ENCODE measurements at places on chromosomes 13 and 19.

DNA sequence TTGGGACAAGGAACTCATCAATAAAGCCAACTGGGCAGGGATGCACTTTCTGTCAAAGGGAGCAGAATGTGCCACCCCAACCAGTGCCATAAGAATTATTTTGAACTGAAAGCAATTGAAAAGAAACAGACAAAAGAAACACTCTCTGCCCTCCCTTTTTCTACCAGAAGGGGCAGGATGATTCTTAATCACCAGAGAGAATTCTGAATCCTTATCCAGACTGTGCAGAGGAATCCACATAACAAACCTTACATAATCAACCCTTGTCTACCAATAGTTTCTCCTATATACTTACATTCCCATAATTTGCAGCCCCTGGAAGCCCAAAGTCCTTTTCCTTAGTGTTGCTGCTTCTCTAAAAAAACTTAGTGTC is 520.7 kb upstream of the NBEA start:
- no peak overlapping the region for H3K4me3 ChIP-seq
- no peak overlapping the region for H3K27ac ChIP-seq
- H3K4me1 ChIP-seq: peaks cover 39% of the 10 kb centered on the region
- DNase-seq: no peak
- no peaks in the 10 kb centered on the region for H3K27me3 ChIP-seq
- H3K36me3 ChIP-seq: no peaks in the 10 kb centered on the region

GRCh38 chr19:33273881-33274662 is 28.3 kb downstream of the CEBPA start:
- no peaks in the 10 kb centered on the region for H3K27me3 ChIP-seq
- peak overlapping the region; percentile 48 for H3K27ac ChIP-seq
- H3K36me3 ChIP-seq: no peaks in the 10 kb centered on the region
- peaks cover 42% of the 10 kb centered on the region for H3K4me1 ChIP-seq
- no peak for DNase-seq
- no peak overlapping the region for H3K4me3 ChIP-seq

DNA sequence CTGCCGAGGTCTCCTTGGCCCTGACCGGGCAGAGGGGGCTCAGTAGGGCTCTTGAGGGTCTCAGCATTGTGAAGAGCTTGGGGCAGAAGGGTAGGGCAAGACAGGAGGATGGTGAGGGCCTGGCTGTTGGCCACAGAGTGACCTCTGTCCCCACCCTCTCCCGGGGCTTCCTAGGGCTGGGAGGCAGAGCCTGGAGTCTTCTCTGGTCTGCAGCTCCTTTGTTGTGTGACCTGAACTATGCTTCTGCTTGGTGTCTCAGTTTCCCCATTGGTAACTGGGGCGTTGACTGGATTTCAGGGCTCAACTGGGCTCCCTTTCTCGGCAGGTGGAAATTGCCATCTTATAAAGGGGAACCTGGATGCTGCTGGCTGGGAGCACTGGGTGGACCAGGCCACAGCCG is 30.1 kb upstream of the PEPD start:
- no peak overlapping the region for H3K4me3 ChIP-seq
- no peaks in the 10 kb centered on the region for H3K27me3 ChIP-seq
- H3K36me3 ChIP-seq: no peaks in the 10 kb centered on the region
- H3K4me1 ChIP-seq: no peaks in the 10 kb centered on the region

DNA sequence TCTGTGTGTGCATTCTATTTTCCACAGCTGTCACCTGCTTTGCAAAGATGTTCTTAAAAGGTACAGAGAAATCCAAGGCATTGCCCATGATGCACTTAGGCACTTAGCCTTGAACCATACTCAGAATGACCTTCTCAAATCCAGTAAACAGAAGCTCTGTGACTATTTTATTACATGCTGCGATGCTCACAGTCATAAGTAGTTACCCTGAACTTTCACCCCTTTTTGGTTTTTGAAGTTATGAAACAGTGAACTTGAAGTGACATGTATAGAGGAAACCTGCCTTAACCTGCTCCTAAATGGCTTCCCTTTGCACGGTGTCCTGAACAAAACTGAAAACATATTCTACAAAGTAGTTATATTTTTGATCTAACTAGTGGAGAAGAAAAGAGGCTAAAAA is 100.4 kb downstream of the SLC10A2 start:
- no peak overlapping the region for H3K4me3 ChIP-seq
- no peak overlapping the region for H3K27ac ChIP-seq
- H3K36me3 ChIP-seq: no peaks in the 10 kb centered on the region

GRCh38 chr19:49541914-49542313 is 14.1 kb downstream of the RCN3 start:
- no peak overlapping the region for H3K4me3 ChIP-seq
- H3K36me3 ChIP-seq: no peaks in the 10 kb centered on the region
- H3K4me1 ChIP-seq: no peaks in the 10 kb centered on the region
- no peak for DNase-seq
- H3K27ac ChIP-seq: no peak overlapping the region
- no peaks in the 10 kb centered on the region for H3K27me3 ChIP-seq

GRCh38 chr19:38993271-38993670 is 17.7 kb upstream of the FBXO17 start:
- peak overlapping the region; percentile 15 for H3K27ac ChIP-seq
- peaks cover 15% of the 10 kb centered on the region for H3K4me1 ChIP-seq
- H3K4me3 ChIP-seq: no peak overlapping the region
- no peak for DNase-seq
- no peaks in the 10 kb centered on the region for H3K36me3 ChIP-seq

GRCh38 chr19:6791237-6791636 is 18.7 kb downstream of the VAV1 start:
- no peak overlapping the region for H3K4me3 ChIP-seq
- DNase-seq: no peak
- no peak overlapping the region for H3K27ac ChIP-seq
- H3K27me3 ChIP-seq: no peaks in the 10 kb centered on the region

GRCh38 chr13:106919133-106919532 is 351.2 kb upstream of the ARGLU1 start:
- H3K4me3 ChIP-seq: peak overlapping the region; percentile 5
- H3K4me1 ChIP-seq: peaks cover 19% of the 10 kb centered on the region
- H3K36me3 ChIP-seq: no peaks in the 10 kb centered on the region

- no peaks in the 10 kb centered on the region for H3K4me1 ChIP-seq
- H3K36me3 ChIP-seq: no peaks in the 10 kb centered on the region
- no peak overlapping the region for H3K27ac ChIP-seq
Measured at GRCh38 chr13:36450534-36450933, 18.2 kb downstream of the CCNA1 start.
